ENCODE measurements at places on chromosomes 5 and 9.

GRCh38 chr5:147648597-147648996 lies 133.9 kb downstream of the JAKMIP2 start:
- no peak for DNase-seq

DNA sequence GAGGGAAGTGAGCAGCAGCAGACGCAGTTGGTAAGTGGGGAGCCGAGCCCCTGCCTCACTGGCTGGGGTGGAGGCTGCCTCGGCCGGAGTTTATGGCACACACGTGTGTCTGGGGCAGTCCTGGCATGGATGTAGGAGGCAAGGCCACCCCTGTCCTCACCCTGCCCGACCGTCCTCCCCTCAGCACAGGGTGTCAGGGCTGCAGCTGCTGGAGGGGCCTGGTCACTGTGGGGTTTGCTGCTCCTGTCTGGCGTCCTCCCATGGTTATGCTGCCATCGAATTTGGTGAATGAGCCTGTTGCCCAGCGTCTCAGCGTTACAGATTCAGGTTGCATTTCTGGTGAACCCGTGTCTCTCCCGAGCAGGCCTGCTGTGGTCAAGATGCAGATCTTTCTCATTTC lies 32.4 kb downstream of the CEP72 start:
- DNase-seq, result no peak

DNA sequence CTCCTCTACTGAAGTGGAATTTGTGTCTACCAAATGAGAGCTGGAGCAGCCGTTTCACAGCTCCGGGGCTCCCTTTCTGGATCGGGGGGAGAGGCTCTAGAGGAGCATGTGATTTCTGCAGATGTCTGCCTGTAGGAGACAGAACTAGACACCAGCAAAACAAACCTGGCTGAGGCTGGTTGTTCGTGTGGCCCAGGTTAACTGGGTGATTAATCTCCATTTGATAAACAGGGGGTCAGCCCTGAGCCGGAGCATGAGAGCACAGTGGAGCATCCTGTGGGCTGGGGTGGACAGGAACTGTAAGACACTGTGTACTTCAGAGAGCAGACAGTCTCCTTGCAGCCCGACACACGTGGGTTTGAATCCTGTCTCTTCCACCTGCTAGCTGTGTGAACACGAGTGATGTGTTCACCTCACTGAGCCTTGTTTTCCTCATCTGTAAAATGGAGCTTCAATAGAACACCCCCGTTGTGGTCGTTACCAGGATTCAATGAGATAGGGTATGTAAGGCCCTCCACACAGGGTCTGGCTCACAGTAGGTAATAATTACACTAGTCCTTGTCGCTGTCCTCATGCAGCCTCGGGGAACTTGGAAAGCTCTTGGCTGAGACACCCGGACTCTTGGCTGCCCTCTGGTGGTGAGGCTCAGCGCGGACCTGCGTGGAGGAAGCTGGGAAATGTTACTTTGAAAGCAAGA lies 12.9 kb downstream of the CXCL14 start:
- DNase-seq, result no peak

DNA sequence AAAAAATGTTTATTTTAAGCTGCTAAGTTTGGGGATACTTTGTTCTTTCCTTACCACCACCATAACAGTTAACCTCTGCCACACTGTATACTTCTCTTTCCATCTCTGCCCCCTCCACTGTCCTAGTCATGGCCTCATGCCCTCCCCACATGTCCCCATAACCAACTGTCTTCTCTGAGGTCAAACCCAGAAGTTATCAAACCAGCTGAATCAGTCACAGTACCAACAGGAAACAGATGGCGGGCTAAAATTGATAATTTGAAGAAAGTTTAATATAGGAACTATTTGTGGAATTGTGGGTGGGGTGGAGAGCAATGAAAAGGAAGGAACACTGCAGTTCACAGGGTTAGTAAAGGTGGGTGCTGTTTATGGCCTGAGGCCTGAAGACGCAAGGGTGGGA lies 5.7 kb upstream of the DCTN4 start:
- no peak for DNase-seq

- no peak for DNase-seq
Measured at GRCh38 chr9:110933350-110934001, 104.8 kb downstream of the LPAR1 start.

- DNase-seq, result no peak
Measured at GRCh38 chr9:34510497-34511468, 12.0 kb downstream of the ENHO start.

- DNase-seq, result no peak
Measured at GRCh38 chr5:108212775-108213346, 169.0 kb downstream of the FBXL17 start.

DNA sequence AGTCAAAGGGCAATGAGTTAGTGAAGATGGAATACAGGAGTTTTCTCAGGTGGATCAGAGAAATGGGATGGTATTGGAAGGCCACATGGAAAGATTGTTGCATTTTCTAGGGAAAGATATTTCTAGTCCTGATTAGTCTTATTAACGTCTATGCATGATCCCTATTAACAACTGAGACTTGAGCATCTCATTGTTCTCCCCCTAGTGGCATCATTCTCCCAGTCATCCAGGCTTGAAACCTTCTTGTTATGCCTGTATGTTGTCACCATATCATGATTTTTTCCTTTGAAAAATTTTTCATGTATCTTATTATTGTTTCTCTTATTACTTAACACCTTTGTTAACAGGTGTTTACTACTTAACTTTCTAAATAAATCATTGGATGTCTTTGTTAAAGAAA lies 34.4 kb downstream of the KIF2A start:
- no peak for DNase-seq

Measured in SIG-M5 (cell line).